CD14-positive monocyte (primary cell): ENCODE measurements at places on chromosomes 11 and 22. TPM values are rescaled to one million over a fixed set of nuclear protein-coding genes. Genes with fewer than 3 reads are reported as not detected.

- peak overlapping the region; percentile 79 for H3K4me3 ChIP-seq
- H3K36me3 ChIP-seq = no peaks in the 10 kb centered on the region
- peak overlapping the region; percentile 23 for H3K27ac ChIP-seq
- peaks cover 28% of the 10 kb centered on the region for H3K4me1 ChIP-seq
- DNase-seq = peak; percentile 62
Measured at GRCh38 chr11:61890529-61891330, 615 bp downstream of the FADS3 start.

- DNase-seq = no peak
- H3K27ac ChIP-seq = no peak overlapping the region
- peaks cover 2% of the 10 kb centered on the region for H3K4me1 ChIP-seq
- H3K4me3 ChIP-seq = no peak overlapping the region
- H3K36me3 ChIP-seq = no peaks in the 10 kb centered on the region
Measured at GRCh38 chr11:1936781-1937615, 10.1 kb upstream of the MRPL23 start.

- H3K27ac ChIP-seq = no peak overlapping the region
- H3K27me3 ChIP-seq = peaks cover 20% of the 10 kb centered on the region
- H3K4me1 ChIP-seq = peaks cover 17% of the 10 kb centered on the region
- no peak for DNase-seq
Measured at GRCh38 chr22:37329238-37330140, 47.2 kb downstream of the CYTH4 start.

GRCh38 chr22:46951973-46952372 lies 189.5 kb downstream of the TBC1D22A start:
- H3K4me1 ChIP-seq = no peaks in the 10 kb centered on the region
- H3K27ac ChIP-seq = no peak overlapping the region
- H3K36me3 ChIP-seq = peaks cover 19% of the 10 kb centered on the region
- H3K4me3 ChIP-seq = no peak overlapping the region
- DNase-seq = no peak

DNA sequence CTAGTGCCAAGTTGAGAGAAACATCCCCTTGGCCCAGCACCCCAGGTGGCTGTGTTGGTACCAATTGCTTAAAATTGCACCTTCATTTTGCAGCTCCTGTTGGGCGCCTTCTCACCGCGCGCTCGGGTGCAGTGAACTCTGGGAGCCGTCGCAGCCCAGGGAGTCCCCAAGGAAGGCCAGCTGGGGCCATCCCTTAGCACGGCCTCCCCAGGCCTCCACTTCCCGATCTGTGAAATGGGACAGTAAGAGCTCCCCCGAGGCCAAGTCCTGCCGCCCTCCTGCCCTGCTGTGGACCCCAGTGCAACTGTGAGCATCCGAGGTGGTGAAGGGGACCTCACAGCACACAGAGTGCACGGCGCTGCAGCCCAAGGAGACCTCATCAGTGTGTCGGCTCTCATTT lies 1234.1 kb downstream of the BRD1 start:
- H3K27ac ChIP-seq = no peak overlapping the region
- no peak overlapping the region for H3K4me3 ChIP-seq
- no peaks in the 10 kb centered on the region for H3K4me1 ChIP-seq
- no peaks in the 10 kb centered on the region for H3K36me3 ChIP-seq
- DNase-seq = no peak
- no peaks in the 10 kb centered on the region for H3K27me3 ChIP-seq

GRCh38 chr11:40125054-40125453 lies 1334.4 kb downstream of the LRRC4C start:
- H3K36me3 ChIP-seq = no peaks in the 10 kb centered on the region
- no peaks in the 10 kb centered on the region for H3K27me3 ChIP-seq
- no peak for DNase-seq
- H3K4me3 ChIP-seq = no peak overlapping the region

DNA sequence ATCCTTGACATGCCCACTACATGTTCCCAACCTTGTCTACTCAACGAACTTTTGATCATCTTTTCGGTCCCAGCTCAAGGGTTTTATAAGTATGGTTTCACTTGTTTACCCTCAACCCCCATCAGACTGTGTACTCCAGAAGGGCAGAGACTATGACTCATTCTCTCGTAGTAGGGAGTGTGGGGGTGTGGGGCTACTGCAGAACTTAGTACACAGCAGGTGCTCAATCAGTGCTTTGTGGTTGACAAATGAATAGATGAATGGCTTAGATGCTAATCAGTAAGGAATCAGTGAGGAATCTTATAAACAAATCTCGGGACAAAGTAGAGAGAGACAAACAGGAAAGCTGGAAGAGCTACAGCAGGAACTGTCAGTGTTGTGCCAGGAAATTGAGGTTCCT lies 151.7 kb upstream of the PLET1 start:
- no peaks in the 10 kb centered on the region for H3K36me3 ChIP-seq
- no peak for DNase-seq
- no peak overlapping the region for H3K4me3 ChIP-seq
- no peaks in the 10 kb centered on the region for H3K4me1 ChIP-seq
- no peaks in the 10 kb centered on the region for H3K27me3 ChIP-seq

DNA sequence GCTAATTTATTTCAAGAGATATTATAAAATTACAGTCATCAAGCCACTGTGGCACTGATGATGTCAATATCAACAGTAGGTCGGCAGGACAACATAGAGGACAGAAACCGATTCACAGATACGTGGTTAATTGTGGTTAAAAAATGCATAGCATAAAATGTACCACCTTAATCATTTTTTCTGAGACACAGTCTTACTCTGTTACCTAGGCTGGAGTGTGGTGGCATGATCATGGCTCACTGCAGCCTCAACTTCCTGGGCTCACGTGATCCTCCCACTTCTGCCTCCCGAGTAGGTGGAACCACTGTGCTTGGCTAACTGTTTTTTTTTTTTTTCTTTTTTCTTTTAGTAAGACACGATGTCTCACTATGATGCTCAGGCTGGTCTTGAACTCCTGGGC lies 21.0 kb upstream of the TOLLIP start:
- no peak overlapping the region for H3K4me3 ChIP-seq
- H3K27ac ChIP-seq = no peak overlapping the region
- H3K4me1 ChIP-seq = peaks cover 15% of the 10 kb centered on the region
- H3K27me3 ChIP-seq = no peaks in the 10 kb centered on the region

DNA sequence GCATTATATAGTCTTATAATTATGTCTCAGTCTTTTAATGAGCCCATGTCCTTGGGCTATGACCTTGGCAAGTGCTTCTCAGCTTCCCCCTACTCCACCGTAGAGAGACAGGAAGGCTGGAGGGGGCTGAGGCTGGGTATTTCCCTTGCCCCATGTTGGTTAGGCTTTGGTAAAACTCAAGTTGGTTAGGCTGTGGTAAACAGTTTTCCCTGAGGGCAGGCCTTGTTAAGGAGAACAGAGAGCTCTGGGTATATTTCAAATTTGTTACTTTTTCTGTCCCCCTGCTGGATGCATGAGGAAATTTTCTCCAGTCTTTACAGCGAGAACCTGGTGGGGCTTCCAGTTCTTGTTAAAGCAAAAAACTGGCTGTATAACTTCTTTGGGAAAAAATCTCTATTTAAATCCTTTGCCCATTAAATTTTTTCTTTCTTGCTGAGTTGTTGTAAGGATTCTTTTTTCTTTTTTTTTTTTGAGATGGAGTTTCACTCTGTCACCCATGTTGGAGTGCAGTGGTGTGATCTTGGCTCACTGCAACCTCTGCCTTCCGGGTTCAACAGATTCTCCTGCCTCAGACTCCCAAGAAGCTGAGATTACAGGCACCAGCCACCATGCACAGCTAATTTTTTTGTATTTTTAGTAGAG lies 12.2 kb upstream of the DCHS1 start:
- no peaks in the 10 kb centered on the region for H3K27me3 ChIP-seq
- no peaks in the 10 kb centered on the region for H3K36me3 ChIP-seq
- no peak overlapping the region for H3K4me3 ChIP-seq
- no peak overlapping the region for H3K27ac ChIP-seq
- DNase-seq = peak; percentile 51
- H3K4me1 ChIP-seq = no peaks in the 10 kb centered on the region

- H3K4me1 ChIP-seq = peaks cover 24% of the 10 kb centered on the region
- H3K27ac ChIP-seq = no peak overlapping the region
- H3K27me3 ChIP-seq = no peaks in the 10 kb centered on the region
- H3K36me3 ChIP-seq = peaks cover 43% of the 10 kb centered on the region
- DNase-seq = no peak
Measured at GRCh38 chr22:20469110-20469868, 26.3 kb downstream of the KLHL22 start.

DNA sequence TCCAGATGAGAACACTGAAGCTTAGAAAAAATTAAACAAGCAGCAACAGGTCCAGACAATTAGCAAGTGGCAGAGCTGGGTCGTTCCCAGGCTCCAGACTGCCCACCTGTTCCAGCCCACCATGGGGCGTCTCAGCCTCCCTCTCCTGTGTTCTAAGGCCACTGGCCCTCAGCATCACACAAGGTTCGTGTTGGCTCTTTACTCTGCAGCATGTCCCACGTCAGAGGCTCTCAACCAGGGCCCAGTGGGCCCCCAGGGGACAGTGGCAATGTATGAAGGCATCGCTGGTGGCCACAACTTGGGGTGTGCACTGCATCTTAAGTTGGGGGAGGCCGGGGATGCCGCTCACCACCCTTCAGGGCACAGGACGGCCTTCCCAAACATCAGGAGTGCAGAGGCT lies 6.2 kb downstream of the PDGFB start:
- H3K36me3 ChIP-seq = no peaks in the 10 kb centered on the region
- no peak overlapping the region for H3K4me3 ChIP-seq
- DNase-seq = no peak

DNA sequence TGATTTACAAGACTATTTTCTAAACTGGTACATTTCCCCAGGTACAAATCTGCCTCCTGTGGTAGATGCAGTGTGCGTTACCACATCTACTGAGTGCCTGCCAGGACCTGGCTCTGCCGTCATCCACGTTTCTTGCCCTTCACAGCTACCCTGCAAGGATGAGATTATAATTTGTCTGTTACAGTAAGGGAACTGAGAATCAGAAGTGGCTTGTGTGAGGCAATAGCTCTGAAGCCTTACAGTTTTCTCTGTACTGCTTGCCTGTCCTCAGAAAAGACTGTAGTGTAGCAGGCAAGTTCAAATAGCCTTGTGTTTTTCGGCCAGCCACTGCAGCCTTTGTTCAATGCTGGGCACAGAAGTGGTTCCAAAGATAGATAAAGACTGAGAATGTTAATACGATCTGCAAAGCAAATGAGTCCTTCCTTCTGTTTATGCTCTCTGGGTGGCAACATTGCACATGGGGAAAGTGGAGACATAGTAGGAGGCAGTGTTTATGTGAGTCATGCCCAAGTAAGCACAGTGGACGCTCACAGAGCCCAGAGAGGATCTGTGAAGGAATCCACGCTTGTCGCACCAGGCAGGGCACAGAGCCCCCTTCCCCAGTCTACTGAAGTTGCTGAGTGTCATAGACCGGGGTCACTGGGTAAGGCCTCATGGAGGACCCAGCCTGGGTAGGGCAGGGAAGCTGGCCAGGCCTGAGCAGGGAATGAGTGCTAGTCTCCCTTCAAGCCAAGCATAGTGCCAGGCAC lies 49.1 kb downstream of the MICAL2 start:
- H3K4me1 ChIP-seq = peaks cover 71% of the 10 kb centered on the region
- H3K27ac ChIP-seq = peak overlapping the region; percentile 95
- no peak overlapping the region for H3K4me3 ChIP-seq
- DNase-seq = peak; percentile 67
- no peaks in the 10 kb centered on the region for H3K27me3 ChIP-seq

DNA sequence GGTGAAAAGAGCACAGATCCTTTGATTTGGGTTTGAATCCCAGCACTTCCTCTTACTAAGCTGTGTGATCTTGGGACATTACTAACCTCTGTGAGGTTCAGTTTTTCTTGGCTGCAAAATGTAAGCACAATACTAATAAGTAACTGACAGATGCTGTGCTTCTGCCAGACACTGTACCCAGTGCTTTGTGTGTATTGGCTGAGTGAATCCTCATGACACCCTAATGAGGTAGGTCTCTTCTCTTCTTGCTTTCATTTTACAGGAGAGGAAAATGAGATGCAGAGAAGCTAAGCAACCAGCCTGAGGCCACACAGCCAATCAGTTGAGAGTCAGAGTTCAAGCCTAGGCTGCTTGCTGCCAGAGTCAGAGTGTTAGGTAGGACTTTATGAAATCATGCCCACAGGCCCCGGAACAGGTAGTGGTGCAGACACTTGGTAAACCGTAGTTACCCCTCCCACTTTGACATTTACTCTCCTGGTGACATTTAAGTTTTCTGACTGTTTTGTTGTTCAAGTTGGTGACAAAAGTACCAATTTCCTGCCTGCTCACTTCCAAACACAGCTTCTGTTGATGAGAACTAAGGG lies 21.2 kb downstream of the PTPRJ start:
- H3K4me3 ChIP-seq = no peak overlapping the region
- H3K27me3 ChIP-seq = no peaks in the 10 kb centered on the region
- DNase-seq = peak; percentile 45
- H3K27ac ChIP-seq = peak overlapping the region; percentile 26
- peaks cover 58% of the 10 kb centered on the region for H3K4me1 ChIP-seq

GRCh38 chr11:24609192-24610119 lies 112.6 kb downstream of the LUZP2 start:
- no peak overlapping the region for H3K27ac ChIP-seq
- DNase-seq = no peak
- no peaks in the 10 kb centered on the region for H3K36me3 ChIP-seq
- no peaks in the 10 kb centered on the region for H3K4me1 ChIP-seq
- H3K27me3 ChIP-seq = no peaks in the 10 kb centered on the region

LMO1 gene
- polyA plus RNA-seq = not detected in 2 replicates

OR8B3 gene
- not detected for polyA plus RNA-seq

ABTB2 gene
- 0.25 TPM for polyA plus RNA-seq

ABCG4 gene
- not detected for polyA plus RNA-seq

NXPE1 gene
- polyA plus RNA-seq = not detected in 2 replicates

DDTL gene
- polyA plus RNA-seq = not detected in 2 replicates
